Stimulated activated CD8-positive, alpha-beta memory T cell treated with anti-CD3 and anti-CD28 coated beads, Interleukin-4, amount 100 ng/mL, for 1 hour (primary cell): ENCODE measurements at places on chromosomes 6 and 20.

GRCh38 chr6:111688331-111688730, 82.7 kb upstream of the TRAF3IP2 start:
- no peak for DNase-seq

DNA sequence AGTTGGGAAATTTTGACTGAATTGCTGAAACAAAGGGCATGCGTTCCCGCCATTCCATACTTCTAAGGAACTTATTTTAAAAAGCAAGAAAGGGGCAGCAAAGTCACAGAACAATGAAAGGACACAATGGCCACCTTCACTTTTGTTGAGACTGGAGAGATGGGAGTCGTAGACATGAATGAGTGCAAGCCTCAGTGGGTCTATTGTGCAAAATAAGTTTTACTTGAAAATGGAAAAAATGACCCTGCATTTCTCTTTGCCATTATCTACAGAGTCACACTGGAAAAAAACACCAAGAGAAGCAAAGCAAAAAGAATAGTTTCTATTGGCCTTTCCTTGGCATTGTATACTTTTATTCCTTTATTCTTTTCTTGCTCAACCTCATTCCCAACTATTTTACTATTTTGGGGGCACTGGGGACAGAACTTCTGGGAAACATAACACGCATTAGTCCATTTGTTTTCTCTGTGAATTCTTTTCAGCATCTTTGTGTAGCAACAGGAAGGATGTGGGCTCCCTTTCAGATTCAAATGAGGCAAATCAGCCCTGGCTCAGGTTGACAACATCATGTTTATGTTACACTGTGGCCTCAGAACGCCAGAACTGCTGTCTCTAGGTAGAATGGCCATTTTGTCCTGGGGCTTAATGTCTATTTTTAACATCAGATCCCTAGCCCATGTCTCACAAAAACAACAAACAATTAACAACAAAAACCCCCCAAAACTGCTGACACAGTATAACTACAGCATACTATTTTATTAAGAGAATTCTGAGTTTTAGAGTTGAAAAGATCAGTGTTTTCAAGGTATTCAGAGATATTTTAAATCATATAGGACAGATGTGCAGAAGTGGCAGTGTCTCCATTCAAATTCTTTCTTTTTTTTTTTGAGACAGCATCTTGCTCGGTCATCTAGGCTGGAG, 122.2 kb downstream of the FYN start:
- no peak for DNase-seq

- no peak for DNase-seq
Measured at GRCh38 chr6:12801141-12801540, 84.6 kb downstream of the PHACTR1 start.

DNA sequence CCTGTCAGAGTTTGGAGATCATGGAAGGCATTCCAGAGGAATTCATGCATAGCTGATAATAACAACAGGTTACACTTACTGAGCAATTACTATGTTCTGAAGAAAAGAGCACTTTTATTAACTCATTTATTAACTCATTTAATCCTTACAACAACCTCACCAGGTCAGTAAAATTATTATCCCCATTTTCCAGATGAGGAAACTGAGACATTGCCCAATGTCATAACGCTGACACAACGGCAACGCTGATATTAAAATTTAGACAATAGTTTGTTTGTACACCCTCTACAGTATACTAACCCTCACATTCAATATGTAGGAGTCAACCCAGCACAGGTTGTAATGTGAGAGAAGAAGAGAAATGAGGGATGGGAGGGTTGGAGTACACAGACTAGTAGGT, 105.0 kb downstream of the RNGTT start:
- DNase-seq: no peak

GRCh38 chr6:3825851-3826581, 23.2 kb upstream of the FAM50B start:
- DNase-seq: no peak

GRCh38 chr20:57283860-57284259, 17.4 kb upstream of the BMP7 start:
- DNase-seq: no peak

GRCh38 chr6:68226460-68226859, 408.6 kb upstream of the ADGRB3 start:
- DNase-seq: no peak
